ENCODE measurements at places on chromosomes 13 and 19. TPM values are rescaled to one million over a fixed set of nuclear protein-coding genes. Genes with fewer than 3 reads are reported as not detected.

FFAR3 gene
- not detected for total RNA-seq

SYNGR4 gene
- total RNA-seq = not detected

- DNase-seq = no peak
These were observed 30.9 kb upstream of the SMAD9 start for GRCh38 chr13:36950920-36951319.

DNA sequence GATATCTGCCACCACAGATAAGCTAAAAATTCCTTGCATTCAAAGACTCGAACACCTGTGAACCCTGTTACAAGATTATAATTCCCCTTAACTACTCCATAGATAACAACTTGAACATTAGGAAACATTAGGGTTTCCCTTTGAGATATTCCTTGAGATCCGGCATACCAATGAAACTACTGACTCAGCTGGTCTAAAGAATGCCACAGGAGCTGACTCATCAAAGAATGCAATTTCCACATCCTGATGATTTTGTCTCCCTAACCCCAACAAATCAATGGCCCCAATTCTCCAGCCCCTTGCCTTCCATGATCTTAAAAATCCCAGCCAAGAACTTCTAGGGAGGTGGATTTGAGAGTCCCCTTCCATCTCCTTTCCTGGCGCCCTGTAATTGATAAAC lies 35.6 kb upstream of the ZNF599 start:
- peak; percentile 39 for DNase-seq

GRCh38 chr19:28898249-28898648 lies 314.7 kb downstream of the UQCRFS1 start:
- DNase-seq = no peak

DNA sequence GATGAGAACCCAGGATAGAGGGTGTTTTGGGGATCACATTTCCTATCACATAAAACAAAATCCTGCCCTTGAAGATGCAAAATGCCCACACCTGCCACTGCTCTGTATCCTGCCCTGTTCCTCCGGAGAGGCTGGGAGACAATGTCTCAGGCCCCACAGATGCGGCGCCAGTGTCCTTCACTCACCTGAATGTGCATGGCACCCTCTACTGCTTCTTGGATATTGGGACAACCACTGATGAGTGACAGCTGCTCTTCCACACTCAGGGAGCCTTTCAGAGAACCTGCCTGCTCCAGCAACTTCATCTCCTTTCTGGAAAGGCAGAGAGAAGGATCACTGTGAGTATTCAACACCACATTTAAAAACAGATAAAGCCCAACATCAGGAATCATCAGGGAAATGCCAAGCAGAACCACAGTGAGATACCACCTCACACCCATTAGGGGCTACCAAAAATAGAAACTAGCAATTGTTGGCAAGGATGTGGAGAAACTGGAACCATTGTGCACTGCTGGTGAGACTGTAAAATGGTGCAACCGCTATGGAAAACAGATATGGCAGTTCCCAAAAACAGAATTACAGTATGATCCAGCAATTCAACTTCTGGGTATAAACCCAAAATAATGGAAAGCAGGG lies 36.4 kb downstream of the CRYL1 start:
- peak; percentile 69 for DNase-seq

DNA sequence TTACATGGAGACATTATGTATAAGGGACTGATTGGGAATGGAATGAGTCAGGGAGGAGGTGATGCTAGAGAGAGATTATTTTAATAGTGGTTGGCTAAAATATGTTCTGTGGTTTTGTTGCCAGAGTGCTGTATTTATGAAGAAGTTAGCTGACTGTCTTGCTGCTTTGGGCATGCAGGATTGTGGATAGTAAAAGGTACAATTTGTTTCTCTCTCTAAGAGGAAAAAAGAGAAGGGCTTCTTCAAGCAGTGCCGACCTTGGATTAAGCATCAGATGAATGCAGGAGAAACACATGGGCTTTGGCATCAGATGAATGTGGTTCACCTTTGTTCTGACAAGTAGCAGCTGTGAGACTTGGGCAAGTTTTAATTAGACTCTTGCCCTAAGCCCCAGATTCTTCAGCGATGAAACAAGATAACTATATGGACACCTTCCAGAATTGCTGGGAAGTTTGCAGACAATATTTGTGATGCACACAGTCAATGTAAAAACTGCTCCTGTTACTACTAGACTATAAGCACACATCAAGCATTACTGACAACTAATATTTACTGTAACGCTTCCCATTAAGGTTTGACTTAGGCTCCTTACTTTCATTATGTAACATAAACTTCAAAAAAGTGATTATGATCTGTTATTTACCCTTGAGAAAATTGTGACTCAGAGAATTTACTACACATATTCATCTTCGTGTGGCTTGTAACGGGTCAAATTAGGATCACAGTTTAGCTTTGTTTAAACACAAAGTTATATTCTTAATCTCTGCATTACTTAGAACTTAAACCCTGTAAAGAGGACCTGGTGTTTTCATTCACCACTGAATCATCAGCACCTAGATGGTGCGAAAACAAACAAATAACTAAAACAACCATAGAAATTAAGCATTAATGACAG lies 824.0 kb downstream of the PCDH9 start:
- DNase-seq = no peak

DNA sequence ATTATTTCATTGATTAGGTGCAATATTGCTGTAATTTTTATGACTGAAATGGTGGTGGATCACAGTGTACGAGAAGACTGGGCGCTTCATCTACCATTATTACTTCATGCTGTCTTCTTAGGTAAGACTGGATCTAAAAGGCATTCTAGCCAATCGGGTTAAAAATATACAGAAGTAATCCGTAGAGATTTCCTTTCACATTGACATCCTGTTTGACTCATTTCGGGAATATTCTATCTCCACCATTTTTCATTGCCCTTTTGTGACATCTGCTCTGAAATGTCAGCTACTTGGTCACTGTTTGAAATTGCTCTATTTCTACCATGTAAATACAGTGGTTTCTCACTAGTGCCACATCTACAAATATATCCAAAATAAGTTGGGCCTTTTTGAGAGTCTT lies 90.2 kb downstream of the ZAR1L start:
- no peak for DNase-seq

Data from dermis blood vessel endothelial cell (primary cell).